Ascending aorta (tissue), 2 donors: ENCODE measurements at places on chromosomes 12 and 14.

DNA sequence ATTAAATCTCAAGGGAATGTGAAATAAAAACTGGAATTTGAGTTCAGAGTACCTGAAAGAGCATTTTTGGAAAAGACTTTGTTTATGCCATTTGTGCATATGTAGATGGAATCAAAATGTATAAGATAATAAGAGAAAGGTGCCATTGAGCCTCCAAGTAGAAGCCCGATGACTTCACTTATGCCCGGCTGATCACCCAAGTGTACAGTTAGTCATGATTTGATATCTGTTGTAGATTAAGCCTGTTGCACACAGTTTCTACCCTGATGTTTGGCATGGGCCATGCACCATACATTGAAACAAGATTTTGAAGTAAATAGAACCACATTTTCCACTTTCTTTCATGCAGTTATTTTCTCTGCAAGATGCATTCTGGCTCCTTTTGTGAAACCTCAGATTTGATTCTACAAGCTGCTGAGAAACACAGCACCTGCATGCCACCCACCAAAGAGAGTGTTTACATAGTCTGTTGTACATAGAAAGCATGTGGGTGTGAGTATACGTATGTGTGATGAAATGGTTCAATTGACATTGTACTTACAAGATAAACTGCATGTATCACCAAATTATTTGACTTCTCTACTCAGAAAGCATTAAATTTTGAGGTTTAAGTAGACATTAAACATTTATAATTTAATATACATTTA, 772.5 kb downstream of the DIO2 start:
- no peaks in the 10 kb centered on the region for H3K4me1 ChIP-seq
- no peaks in the 10 kb centered on the region for H3K36me3 ChIP-seq
- H3K27ac ChIP-seq = no peak overlapping the region

DNA sequence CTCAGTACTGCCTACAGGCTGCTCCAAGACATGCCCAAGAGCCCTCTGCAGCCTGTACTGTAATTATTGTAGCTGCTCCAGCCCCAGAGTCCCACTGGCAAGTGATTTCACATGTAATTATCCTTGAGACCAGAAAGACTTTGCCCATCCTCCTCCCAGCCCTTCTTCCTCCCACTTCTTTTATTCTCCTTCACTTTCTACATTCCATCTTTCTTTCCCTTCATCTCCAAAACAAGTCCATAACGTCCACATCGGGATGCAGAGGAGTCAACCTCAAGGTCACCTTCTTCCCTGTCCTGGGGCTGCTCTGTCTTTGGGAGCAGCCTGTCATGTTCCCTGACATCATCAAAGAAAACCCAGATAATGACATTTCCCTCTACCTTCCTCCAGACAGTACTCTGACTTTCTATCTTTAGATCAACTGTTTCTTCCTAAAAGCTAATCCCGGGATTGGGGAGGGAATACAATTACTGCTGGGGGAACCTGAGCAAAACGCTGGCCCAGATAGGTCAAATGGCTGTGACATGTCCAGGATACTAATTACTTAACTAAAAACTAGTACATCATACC, 39.1 kb downstream of the SLC8A3 start:
- H3K27ac ChIP-seq = no peak overlapping the region
- H3K27me3 ChIP-seq = no peaks in the 10 kb centered on the region
- H3K4me3 ChIP-seq = no peak overlapping the region
- no peaks in the 10 kb centered on the region for H3K36me3 ChIP-seq
- H3K4me1 ChIP-seq = no peaks in the 10 kb centered on the region
- DNase-seq = no peak

GRCh38 chr12:132600048-132601032, 10.0 kb downstream of the LRCOL1 start:
- peak overlapping the region; percentile 47 for H3K4me3 ChIP-seq
- H3K36me3 ChIP-seq = no peaks in the 10 kb centered on the region
- no peak for DNase-seq
- H3K27ac ChIP-seq = no peak overlapping the region
- H3K4me1 ChIP-seq = peaks cover 10% of the 10 kb centered on the region

GRCh38 chr14:75223664-75224154, 47.3 kb upstream of the TMED10 start:
- H3K27me3 ChIP-seq = no peaks in the 10 kb centered on the region
- H3K27ac ChIP-seq = no peak overlapping the region
- no peaks in the 10 kb centered on the region for H3K36me3 ChIP-seq
- no peaks in the 10 kb centered on the region for H3K4me1 ChIP-seq
- no peak overlapping the region for H3K4me3 ChIP-seq
